Uterus (tissue), 4 donors: ENCODE measurements at places on chromosomes 11 and 22. TPM values are rescaled to one million over a fixed set of nuclear protein-coding genes. Genes with fewer than 3 reads are reported as not detected.
A peak's percentile ranks its signal among the peaks of the same experiment; 100 is the strongest.

DNA sequence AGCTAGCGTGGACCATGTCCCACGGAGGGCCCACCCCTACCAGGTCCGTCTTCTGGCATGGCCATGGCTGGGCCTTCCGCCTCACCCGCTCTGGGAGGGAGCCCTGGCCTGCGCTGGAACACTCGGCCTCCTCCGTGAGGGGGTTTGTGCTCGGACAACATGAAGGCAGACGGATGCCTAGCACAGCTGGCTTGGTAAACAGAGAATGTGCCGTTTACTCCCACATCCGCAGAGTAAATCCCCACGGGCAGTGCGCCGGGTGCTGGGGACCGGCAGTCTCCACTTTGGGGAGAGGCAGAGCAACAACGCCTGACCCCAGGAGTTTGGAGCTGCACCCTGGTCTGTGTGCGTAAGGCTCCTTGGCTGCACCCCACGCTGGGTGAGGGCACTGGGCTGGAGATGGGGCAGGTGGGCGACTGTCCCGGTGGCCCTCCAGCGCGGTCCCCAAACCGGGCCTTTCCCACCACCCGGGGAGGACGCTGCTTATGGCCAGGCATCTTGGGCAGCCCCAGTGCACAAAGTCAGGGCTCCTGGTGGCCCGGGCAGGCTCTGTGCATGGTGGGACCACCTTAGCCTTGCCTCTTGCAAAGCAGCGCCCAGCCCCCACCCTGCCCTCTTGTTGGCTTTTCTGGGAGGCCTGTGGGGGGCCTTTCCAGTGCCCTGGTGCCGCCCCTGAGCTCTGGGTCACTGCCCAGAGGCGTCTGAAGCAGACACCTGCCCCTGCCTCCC, 30.7 kb upstream of the MUC5AC start:
- H3K27me3 ChIP-seq = no peaks in the 10 kb centered on the region
- no peak for DNase-seq
- H3K27ac ChIP-seq = no peak overlapping the region
- no peak overlapping the region for H3K4me3 ChIP-seq
- H3K4me1 ChIP-seq = no peaks in the 10 kb centered on the region

DNA sequence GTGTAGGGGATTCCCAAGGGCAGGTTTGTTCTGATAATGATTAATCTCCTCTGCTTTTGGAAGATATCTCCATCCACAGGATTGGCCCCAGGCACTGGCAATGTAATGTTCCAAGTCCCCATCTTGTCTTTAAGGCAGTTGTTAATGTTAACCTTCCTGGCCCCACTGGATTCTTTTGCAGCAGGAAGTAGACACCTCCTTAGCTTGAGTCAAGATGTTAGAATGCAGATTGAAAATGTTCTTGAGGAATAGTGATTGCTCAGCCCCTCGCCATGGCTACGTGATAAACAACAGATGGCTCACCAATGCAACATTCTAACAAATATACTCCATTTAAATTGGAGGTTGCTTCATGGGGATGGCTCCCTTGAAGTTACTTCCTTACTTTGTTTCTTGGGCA, 7.3 kb downstream of the HEPHL1 start:
- no peaks in the 10 kb centered on the region for H3K27me3 ChIP-seq
- no peak overlapping the region for H3K27ac ChIP-seq
- H3K4me3 ChIP-seq = no peak overlapping the region
- DNase-seq = no peak
- no peaks in the 10 kb centered on the region for H3K36me3 ChIP-seq

- H3K36me3 ChIP-seq = no peaks in the 10 kb centered on the region
- H3K27ac ChIP-seq = no peak overlapping the region
- H3K4me3 ChIP-seq = no peak overlapping the region
Observed at GRCh38 chr22:25658633-25659032, 83.4 kb upstream of the MYO18B start.

GRCh38 chr11:2684581-2684980, 15.2 kb downstream of the KCNQ1OT1 start:
- no peak for DNase-seq
- H3K4me1 ChIP-seq = no peaks in the 10 kb centered on the region
- no peak overlapping the region for H3K27ac ChIP-seq
- no peaks in the 10 kb centered on the region for H3K36me3 ChIP-seq

DNA sequence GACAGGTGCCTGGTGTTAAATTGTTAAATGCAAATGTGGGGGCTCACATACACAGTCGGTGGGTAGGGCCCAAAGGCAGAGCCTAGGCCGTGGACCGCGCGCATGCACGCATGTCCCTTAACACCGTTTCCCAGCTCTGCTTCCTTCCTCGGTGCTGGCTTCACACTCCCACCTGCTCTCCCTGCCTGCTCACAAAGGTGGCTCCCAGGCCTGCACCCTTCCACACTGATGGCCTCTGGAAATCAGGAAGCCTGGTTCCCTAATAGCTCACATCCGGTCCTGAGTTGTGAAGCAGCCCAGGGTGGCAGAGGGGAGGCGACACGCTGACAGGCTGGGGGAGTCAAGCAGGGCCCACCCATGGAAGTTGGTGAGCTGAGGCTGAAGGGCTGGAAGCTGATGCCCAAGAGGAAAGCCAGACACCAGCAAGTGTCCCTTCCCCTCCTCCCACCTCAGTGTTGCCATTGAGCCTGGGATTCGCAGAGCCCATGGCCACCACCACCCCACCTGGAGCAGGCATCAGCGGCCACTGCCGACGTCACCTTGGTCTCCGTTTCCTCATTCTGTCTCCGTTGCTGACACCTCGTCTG, 13.7 kb upstream of the CTTN start:
- H3K36me3 ChIP-seq = no peaks in the 10 kb centered on the region
- peaks cover 5% of the 10 kb centered on the region for H3K4me1 ChIP-seq
- DNase-seq = no peak
- no peak overlapping the region for H3K27ac ChIP-seq
- H3K4me3 ChIP-seq = no peak overlapping the region

GRCh38 chr11:64430645-64431044, 71.7 kb downstream of the RPS6KA4 start:
- no peak for DNase-seq
- H3K27me3 ChIP-seq = no peaks in the 10 kb centered on the region
- H3K36me3 ChIP-seq = no peaks in the 10 kb centered on the region

Gene RAC2
- total RNA-seq = 2.5 TPM

DNA sequence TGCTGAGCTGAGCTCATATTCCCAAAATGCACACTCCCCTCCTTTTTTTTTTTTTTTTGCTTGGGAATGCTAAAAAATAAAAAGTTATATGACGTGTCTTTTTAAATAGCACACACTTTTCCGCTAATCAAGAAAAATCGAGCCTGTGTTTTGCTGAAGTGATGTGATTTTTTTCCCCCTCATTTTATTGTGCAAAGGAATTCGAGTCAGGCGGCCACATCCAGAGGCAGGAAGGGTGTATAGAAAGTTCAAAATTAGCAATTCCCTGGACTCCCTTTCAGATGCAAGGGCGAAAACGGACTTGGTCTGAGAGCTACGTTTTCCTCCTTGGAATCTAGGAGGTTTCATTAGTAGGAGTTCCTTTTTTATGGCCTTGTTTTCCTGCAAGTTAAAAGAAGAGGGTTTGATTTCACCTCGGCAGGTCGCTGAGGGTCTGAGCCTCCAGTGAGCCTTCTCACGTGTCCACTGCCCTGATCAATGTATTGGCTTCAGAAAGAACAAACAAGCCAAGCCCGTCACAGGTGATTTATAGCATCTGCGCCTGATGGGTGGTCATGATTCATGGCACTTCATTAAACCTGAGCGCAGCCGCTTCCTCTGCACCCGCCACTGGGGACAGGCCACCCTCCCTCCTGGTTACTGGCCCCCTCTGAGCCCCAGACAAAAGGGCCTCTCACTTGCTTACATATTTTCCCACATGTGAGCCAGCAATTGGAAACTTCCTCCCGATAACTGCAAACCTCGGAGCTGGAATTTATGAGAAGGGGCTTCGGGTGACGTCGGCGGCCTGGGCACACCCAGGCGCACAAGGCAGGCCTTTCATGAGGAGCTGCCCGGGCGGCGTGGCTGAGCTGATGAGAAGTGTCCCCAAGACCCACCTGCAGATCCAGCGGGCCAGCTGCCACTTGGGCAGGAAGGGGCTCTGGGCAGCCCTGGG, 64.4 kb upstream of the LINC01488 start:
- H3K27ac ChIP-seq = peak overlapping the region; percentile 61
- no peak overlapping the region for H3K4me3 ChIP-seq
- no peaks in the 10 kb centered on the region for H3K36me3 ChIP-seq
- H3K4me1 ChIP-seq = no peaks in the 10 kb centered on the region
- H3K27me3 ChIP-seq = no peaks in the 10 kb centered on the region

DNA sequence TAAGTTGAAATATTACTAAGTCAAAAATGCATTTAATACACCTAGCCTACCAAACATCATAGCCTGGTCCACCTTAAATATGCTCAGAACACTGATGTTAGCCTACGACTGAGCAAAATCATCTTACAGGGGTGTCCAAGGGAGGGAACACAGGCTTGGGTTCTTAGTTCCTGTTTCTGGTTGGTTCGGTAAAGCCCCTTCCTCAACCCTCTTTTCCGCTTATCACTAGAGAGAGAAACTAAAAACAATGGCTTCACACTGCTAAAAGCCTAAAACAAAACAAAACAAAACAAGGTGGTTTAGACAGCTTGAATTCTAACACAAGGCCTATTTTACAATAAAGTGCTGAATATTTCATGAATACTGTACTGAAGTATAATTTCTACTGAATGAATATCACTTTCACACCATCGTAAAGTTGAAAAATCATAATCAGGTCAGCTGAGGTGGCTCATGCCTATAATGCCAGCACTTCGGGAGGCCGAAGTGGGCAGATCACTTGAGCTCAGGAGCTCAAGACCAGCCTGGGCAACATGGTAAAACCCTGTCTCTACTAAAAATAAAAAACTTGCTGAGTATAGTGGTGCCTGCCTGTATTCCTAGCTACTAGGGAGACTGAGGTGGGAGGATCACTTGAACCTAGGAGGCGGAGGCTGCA, 118.0 kb downstream of the SIK3 start:
- H3K36me3 ChIP-seq = no peaks in the 10 kb centered on the region
- H3K4me3 ChIP-seq = no peak overlapping the region
- H3K27ac ChIP-seq = no peak overlapping the region
- no peak for DNase-seq
- H3K4me1 ChIP-seq = no peaks in the 10 kb centered on the region
